ENCODE measurements at places on chromosomes 16 and 17. TPM values are rescaled to one million over a fixed set of nuclear protein-coding genes. Genes with fewer than 3 reads are reported as not detected.
A peak's percentile ranks its signal among the peaks of the same experiment; 100 is the strongest.

KRT16 gene
- polyA plus RNA-seq = not detected

- H3K4me1 ChIP-seq = peaks cover 27% of the 10 kb centered on the region
- H3K27me3 ChIP-seq = no peaks in the 10 kb centered on the region
- DNase-seq = peak; percentile 29
- peak overlapping the region; percentile 81 for H3K4me3 ChIP-seq
These were observed 470 bp downstream of the DCUN1D3 start for GRCh38 chr16:20899477-20900298.

NPB gene
- polyA plus RNA-seq = 1.8 TPM

SAMD14 gene
- 2.9 TPM for polyA plus RNA-seq

GRCh38 chr17:57600074-57600473 lies 145.0 kb downstream of the CCDC182 start:
- H3K4me3 ChIP-seq = no peak overlapping the region
- H3K4me1 ChIP-seq = peaks cover 5% of the 10 kb centered on the region
- no peaks in the 10 kb centered on the region for H3K36me3 ChIP-seq
- DNase-seq = peak; percentile 45
- no peaks in the 10 kb centered on the region for H3K27me3 ChIP-seq

WDR90 gene
- 15.7 TPM for polyA plus RNA-seq

DCTPP1 gene
- 58.4 TPM for polyA plus RNA-seq

GRCh38 chr17:75864448-75864871 lies 9.3 kb upstream of the WBP2 start:
- peak; percentile 24 for DNase-seq
- H3K4me1 ChIP-seq = peaks cover 7% of the 10 kb centered on the region
- H3K27ac ChIP-seq = peak overlapping the region; percentile 57

- DNase-seq = no peak
- H3K4me3 ChIP-seq = no peak overlapping the region
- H3K27ac ChIP-seq = no peak overlapping the region
- H3K36me3 ChIP-seq = no peaks in the 10 kb centered on the region
- no peaks in the 10 kb centered on the region for H3K27me3 ChIP-seq
These were observed 380.3 kb downstream of the SEC14L1 start for GRCh38 chr17:77521076-77521475.

GRCh38 chr17:6534846-6535514 lies 21.4 kb downstream of the PITPNM3 start:
- H3K36me3 ChIP-seq = no peaks in the 10 kb centered on the region
- H3K4me1 ChIP-seq = no peaks in the 10 kb centered on the region
- H3K4me3 ChIP-seq = no peak overlapping the region

DNA sequence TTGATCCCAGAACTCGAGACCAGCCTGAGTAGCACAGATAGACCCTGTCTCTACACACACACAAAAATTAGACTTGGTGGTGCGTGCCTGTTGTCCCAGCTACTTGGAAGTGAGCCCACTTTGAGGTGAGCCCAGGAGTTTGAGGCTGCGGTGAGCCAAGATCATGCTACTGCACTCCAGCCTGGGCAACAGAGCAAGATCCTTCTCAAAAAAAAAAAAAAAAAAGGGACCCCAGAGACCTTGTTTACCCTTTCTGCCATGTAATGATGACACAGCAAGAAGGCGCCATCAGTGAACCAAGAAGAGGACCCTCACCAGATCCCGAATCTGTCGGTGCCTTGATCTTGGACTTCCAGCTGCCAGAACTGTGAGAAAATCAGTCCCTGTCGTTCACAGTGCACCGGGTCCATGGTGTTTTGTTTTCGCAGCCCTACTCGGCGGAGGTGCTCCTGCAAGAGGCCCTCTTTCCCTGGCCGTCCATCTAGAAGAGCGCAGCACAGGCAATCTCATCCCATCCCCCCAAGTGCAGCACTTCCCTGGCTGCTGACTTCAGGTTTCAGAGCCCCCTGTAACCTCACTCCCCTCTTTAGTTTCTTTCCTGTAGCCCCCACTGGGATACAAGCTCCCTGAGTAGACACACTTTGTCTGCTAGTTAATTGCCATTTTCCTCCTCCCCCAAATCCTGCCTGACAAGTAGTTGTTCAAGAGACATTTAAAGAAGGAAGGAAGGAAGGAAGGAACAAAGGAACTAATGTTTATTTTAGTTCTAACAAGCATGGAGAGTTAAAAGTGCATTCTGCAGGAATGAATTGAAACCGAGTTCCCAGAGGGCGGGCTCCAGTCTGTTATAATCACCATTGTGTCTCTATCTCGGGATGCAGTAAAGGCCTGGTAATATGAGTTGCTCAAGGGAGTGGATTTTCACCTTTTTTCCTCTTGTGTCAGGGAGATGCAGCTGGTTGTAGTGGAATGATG lies 115.3 kb downstream of the SNX29 start:
- no peak overlapping the region for H3K27ac ChIP-seq
- no peaks in the 10 kb centered on the region for H3K36me3 ChIP-seq
- no peak overlapping the region for H3K4me3 ChIP-seq
- no peaks in the 10 kb centered on the region for H3K27me3 ChIP-seq
- DNase-seq = no peak

- DNase-seq = no peak
- H3K27ac ChIP-seq = no peak overlapping the region
- no peaks in the 10 kb centered on the region for H3K4me1 ChIP-seq
- no peak overlapping the region for H3K4me3 ChIP-seq
- no peaks in the 10 kb centered on the region for H3K36me3 ChIP-seq
- H3K27me3 ChIP-seq = no peaks in the 10 kb centered on the region
These were observed 8.8 kb downstream of the CTRB2 start for GRCh38 chr16:75198135-75198600.

BRIP1 gene
- polyA plus RNA-seq = 1.8 TPM

- no peak overlapping the region for H3K27ac ChIP-seq
- DNase-seq = no peak
- H3K27me3 ChIP-seq = no peaks in the 10 kb centered on the region
- H3K4me3 ChIP-seq = no peak overlapping the region
- H3K36me3 ChIP-seq = peaks cover 17% of the 10 kb centered on the region
- peaks cover 43% of the 10 kb centered on the region for H3K4me1 ChIP-seq
These were observed 30.7 kb downstream of the YPEL2 start for GRCh38 chr17:59361916-59362810.

DNA sequence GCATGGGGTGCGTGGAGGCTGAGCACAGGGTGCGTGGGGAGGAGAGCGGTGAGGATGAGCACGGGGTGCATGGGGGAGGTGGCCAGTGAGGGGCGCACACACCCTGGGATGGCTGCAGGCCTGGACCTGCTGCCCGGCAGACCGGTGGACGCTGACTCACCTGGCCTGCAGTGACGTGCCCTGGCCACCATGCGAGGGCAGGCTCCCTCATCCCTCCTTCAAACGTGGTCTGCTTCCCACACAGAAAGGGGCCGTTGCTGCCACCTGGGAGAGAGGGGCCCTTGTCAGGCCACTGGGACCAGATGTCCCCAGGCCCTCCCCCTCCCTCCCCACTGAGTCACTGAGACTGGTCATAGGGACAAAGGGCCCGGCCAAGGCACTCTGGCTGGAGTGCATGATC lies 20.1 kb upstream of the APRT start:
- H3K4me3 ChIP-seq = no peak overlapping the region
- no peak for DNase-seq
- no peaks in the 10 kb centered on the region for H3K4me1 ChIP-seq
- no peaks in the 10 kb centered on the region for H3K27me3 ChIP-seq
- peaks cover 48% of the 10 kb centered on the region for H3K36me3 ChIP-seq

- DNase-seq = no peak
- H3K4me3 ChIP-seq = no peak overlapping the region
- no peaks in the 10 kb centered on the region for H3K4me1 ChIP-seq
- peaks cover 11% of the 10 kb centered on the region for H3K36me3 ChIP-seq
These were observed 58.0 kb downstream of the ASIC2 start for GRCh38 chr17:33234930-33235685.

DNA sequence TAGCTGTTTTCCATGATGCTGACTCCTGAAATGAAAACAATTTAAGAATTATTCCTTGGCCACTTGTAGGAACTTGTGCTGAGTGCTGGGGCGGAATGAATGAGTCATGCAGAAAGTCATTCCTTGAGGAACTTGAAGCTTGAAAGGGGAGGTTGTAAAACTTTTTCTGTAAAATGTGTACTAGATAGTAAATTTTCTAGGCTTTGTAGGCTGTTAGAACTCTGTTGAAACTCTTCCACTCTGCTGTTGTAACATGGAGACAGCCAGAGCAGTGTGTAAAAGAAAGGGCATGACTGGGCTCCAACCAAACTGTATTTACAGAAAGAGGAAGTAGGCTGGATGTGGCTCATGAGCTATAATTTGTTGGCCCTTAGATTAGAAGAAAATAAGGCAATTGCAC lies 46.1 kb downstream of the ABCA8 start:
- peak overlapping the region; percentile 14 for H3K27ac ChIP-seq
- H3K4me3 ChIP-seq = no peak overlapping the region
- no peaks in the 10 kb centered on the region for H3K36me3 ChIP-seq
- no peaks in the 10 kb centered on the region for H3K27me3 ChIP-seq
- H3K4me1 ChIP-seq = no peaks in the 10 kb centered on the region

- no peaks in the 10 kb centered on the region for H3K27me3 ChIP-seq
- H3K36me3 ChIP-seq = no peaks in the 10 kb centered on the region
- no peaks in the 10 kb centered on the region for H3K4me1 ChIP-seq
These were observed 70.0 kb downstream of the CNGB1 start for GRCh38 chr16:57900796-57901479.

ZDHHC1 gene
- not detected for polyA plus RNA-seq

GRCh38 chr17:9676820-9677310 lies 31.5 kb downstream of the USP43 start:
- no peaks in the 10 kb centered on the region for H3K27me3 ChIP-seq
- H3K36me3 ChIP-seq = no peaks in the 10 kb centered on the region
- no peak overlapping the region for H3K4me3 ChIP-seq
- H3K4me1 ChIP-seq = no peaks in the 10 kb centered on the region

CES5A gene
- 0.03 TPM for polyA plus RNA-seq

- H3K27ac ChIP-seq = no peak overlapping the region
- no peak for DNase-seq
- H3K4me3 ChIP-seq = no peak overlapping the region
- no peaks in the 10 kb centered on the region for H3K4me1 ChIP-seq
- H3K27me3 ChIP-seq = peaks cover 3% of the 10 kb centered on the region
- no peaks in the 10 kb centered on the region for H3K36me3 ChIP-seq
These were observed 21.4 kb downstream of the WNT3 start for GRCh38 chr17:46796956-46797530.

TLCD2 gene
- polyA plus RNA-seq = 1.8 TPM

GRCh38 chr17:19553036-19553435 lies 19.4 kb downstream of the SLC47A1 start:
- no peak overlapping the region for H3K4me3 ChIP-seq
- H3K36me3 ChIP-seq = no peaks in the 10 kb centered on the region
- no peak for DNase-seq
- H3K27ac ChIP-seq = no peak overlapping the region
- H3K4me1 ChIP-seq = peaks cover 38% of the 10 kb centered on the region

DNA sequence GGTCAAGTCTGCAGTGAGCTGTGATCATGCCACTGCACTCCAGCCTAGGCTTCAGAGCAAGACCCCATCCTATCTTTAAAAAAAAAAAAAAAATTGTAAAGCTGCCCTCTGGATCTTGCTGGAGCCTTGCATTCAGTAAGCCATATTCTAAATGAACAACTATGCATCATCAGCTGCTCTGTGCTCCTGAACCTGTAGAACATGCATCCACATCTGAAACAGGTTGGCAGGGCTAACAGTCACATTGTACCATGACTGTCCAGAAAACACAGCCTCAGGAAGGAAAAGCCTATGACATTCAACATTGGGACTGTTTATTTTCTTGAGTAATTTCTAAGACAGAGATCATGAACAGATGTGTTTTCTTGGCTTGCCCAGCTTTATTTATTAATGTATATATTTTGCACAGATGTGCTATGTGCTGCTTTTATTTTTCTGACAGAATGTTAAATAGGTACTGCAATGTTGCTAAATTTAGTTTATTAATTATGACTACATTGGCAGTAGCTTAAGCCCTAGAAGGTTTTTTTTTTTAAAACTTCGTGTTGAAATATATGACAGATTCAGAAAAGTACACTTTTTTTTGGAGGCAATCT lies 19.8 kb downstream of the ACSF2 start:
- no peak for DNase-seq
- H3K27me3 ChIP-seq = no peaks in the 10 kb centered on the region

LASP1 gene
- 213 TPM for polyA plus RNA-seq

DNA sequence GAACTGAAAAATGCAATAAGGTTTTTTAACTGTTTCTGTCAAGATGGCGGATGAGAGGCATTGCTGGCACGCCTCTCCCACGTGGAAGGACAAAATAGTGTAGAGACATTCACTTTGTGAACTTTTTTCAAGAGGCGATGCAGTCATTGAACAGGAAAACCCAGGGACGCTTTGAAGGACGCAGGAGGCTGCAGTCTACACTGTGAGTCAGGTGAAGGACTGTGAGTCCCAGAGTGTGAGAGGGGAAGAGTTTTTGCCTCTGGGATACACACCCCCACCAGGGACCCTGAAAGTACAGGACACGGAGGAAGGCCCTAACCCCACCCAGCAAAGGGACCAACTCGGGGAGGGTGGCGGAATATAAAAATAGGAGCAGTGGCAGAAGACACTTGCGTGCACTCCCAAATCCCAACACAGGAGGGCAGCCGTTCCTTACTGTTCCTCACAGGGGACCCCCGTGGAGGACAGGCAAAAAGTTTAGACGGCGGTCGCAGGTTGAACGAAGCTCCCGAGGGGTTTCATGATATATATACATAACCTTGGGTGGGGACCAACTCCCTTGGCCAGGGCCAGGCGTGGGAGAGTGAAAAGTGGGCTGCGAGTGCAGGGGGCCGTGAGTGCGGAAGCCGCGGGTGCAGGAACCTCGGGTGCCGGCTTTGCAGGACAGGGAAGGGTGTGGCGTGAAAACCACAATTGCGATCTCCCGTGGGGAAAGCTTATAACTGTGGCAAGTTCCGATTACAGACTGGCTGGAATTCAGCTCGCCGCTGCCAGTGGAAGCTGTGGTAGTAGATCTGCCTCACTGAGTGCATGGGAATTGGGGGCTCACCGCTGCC lies 82.0 kb upstream of the ALOX12 start:
- peak; percentile 39 for DNase-seq
- H3K27me3 ChIP-seq = no peaks in the 10 kb centered on the region
- no peak overlapping the region for H3K27ac ChIP-seq
- H3K36me3 ChIP-seq = peaks cover under 1% of the 10 kb centered on the region

HEXD gene
- polyA plus RNA-seq = 254 TPM

DNA sequence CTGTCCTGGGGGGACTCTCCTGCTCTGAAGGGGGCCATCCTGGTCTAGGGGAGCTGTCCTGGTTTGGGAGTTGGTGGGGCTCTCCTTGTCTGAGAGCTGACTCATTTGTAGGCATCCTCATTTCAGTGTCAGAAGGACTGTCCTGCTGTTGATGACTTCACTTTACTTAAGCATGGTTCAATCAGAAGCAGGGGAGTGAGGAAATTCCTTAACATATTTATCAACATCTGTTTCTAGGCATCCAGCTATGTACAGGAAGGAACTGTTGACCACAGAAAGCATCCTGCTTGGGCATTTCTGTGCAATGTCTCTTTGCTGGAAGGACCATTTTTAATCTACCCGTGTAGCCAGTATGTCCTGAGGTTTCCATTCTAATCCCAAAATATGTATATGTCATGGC lies 502.7 kb upstream of the HSBP1 start:
- H3K4me3 ChIP-seq = no peak overlapping the region
- H3K27me3 ChIP-seq = no peaks in the 10 kb centered on the region
- no peaks in the 10 kb centered on the region for H3K4me1 ChIP-seq
- no peak for DNase-seq

All from small intestine (tissue), 16 donors.